ENCODE measurements at places on chromosomes 6 and 20. TPM values are rescaled to one million over a fixed set of nuclear protein-coding genes. Genes with fewer than 3 reads are reported as not detected.

Gene SLC25A27
- total RNA-seq: 9.9 TPM

Gene ZNF165
- 0.29 TPM for total RNA-seq

Gene SGK2
- total RNA-seq: not detected

Gene ZBP1
- total RNA-seq: not detected

Gene TLDC2
- 0.15 TPM for total RNA-seq

Gene VNN1
- total RNA-seq: not detected

Gene DEFB132
- total RNA-seq: not detected

Gene PNPLA1
- not detected for total RNA-seq

Gene MBOAT1
- 4.8 TPM for total RNA-seq

Gene DSP
- 0.44 TPM for total RNA-seq

Gene SAMHD1
- total RNA-seq: 43.7 TPM

Gene PTK6
- not detected for total RNA-seq

Gene TINAG
- not detected for total RNA-seq

Gene USP49
- 2.2 TPM for total RNA-seq

Gene GRIK2
- not detected for total RNA-seq

Gene PHACTR1
- 2.3 TPM for total RNA-seq

Gene UST
- 18.2 TPM for total RNA-seq

Gene CUL9
- total RNA-seq: 44.2 TPM

Gene SEL1L2
- not detected for total RNA-seq

Gene RBBP9
- total RNA-seq: 15.9 TPM

Gene HSD17B8
- 11.6 TPM for total RNA-seq

Gene UTRN
- total RNA-seq: 135 TPM

Gene RPS6KA2
- 60.4 TPM for total RNA-seq

Gene DNMT3B
- 3.8 TPM for total RNA-seq

Gene PROKR2
- total RNA-seq: not detected

Data from smooth muscle cell of trachea (primary cell).